ENCODE measurements at places on chromosomes 6 and 20.

GRCh38 chr20:53654932-53655624, 61.4 kb upstream of the ZNF217 start:
- no peak for DNase-seq

GRCh38 chr20:62156592-62157386, 13.2 kb downstream of the SS18L1 start:
- DNase-seq: no peak

DNA sequence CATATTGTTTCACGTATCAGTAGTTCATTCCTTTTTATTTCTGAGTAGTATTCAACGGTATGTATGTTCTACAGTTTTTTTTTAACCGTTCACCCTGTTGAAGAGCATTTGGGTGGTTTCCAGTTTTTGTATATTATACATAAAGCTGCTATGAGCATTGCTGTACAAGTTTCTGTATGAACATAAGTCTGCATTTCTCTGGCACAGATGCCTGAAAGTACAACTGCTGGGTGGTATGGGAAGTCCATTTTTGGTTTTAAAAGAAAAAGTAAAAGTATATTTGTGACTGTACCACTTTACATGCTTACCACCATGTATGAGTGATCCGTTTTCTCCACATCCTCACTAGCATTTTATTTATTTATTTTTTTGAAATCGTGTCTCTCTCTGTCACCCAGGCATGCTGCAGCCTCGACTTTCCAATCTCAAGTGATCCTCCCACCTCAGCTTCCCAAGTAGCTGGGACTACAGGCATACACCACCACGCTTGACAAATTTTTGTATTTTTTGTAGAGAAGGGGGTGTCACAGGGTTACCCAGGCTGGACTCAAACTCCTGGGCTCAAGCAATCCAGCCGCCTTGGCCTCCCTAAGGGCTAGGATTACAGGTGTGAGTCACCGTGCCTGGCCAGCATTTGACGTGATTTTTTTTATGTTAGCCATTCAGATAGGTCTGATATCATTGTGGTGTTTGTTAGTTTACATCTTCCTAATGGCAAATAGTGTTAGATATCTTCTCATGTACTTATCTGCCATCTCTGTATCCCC, 11.0 kb upstream of the SIM1 start:
- DNase-seq: no peak

DNA sequence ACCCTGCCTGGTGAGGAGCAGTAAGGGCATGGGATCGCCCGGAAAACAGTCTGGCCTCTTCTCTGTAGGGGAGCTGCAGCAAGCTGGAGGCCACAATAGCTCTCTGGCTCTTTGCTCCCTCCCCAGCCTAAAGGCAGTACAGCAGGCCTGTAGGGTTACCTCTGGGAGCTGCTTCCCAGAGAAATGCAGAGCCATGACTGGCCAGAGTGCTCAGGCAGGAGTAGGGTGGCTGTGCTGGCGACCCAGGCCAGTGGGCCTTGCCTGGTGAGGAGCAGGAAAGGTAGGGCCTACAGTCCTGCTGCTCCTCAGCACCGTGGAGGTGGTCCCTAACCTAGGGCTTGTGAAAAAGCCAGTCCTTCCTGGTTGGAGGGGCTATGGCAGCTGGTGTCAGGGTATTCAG, 129.9 kb upstream of the CHD6 start:
- DNase-seq: no peak

GRCh38 chr6:163826629-163827028, 412.1 kb downstream of the QKI start:
- no peak for DNase-seq

DNA sequence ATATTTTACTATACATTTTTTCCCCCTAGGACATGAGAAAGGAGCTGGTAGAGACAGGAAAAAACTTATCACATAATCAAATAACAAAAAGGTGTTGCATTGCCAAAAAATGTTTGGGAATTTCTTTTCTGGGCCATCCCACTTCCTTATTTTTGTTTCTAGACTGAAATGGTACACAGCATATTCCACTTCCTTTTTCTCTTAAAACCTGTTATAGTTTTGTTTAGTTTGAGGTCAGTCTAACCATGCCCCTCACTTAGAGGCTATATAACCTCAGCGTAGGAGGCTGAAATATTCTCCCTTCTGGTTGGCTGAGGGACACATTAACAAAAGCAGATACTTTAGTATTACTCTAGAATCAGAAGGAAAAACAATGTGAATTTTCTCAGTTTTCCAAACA, 323.9 kb downstream of the GJA1 start:
- DNase-seq: no peak

DNA sequence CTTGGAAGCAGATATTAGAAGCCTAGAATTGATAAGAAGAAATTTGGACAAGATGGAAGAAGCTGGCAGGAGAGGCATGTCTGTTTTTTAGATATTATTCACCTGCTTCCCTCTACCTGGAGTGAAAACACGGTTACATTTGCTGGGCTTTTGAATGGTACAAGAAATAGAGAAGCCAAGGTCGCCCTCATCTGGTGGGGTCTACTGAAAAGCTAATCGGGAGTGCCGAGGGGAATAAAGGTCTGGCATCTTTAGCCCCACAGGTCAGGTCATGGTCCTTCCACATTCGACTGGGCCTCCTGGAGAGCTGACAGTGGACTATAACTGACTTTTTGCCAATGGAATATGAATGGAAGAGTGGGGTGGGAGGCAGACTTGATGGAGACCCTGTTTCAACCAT, 4.6 kb upstream of the C2 start:
- DNase-seq: no peak

DNA sequence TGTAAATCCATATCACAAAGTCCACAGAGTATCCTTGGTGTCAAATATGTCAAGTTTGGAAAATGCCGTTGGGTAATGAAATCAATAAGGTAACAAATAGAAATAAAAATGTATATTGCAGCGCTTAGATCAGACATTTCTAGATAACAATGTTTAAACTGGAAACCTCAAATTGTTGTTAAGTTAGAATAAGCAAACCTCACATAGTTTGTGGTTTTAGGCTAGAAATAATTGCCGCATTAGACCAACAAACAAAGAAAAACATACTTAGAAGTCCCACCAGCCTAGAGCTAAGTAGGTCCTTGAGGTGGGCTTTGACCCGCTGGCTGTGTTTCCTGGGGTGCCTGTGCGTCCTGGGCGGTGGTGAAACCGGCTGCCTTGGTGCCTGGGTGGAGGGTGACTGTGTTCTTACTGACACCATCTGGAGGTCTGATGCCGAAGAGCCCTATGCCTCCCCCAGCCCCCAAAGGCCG, 71.4 kb downstream of the DACT2 start:
- no peak for DNase-seq

- no peak for DNase-seq
Observed at GRCh38 chr20:62780696-62781095, 15.6 kb upstream of the MRGBP start.

DNA sequence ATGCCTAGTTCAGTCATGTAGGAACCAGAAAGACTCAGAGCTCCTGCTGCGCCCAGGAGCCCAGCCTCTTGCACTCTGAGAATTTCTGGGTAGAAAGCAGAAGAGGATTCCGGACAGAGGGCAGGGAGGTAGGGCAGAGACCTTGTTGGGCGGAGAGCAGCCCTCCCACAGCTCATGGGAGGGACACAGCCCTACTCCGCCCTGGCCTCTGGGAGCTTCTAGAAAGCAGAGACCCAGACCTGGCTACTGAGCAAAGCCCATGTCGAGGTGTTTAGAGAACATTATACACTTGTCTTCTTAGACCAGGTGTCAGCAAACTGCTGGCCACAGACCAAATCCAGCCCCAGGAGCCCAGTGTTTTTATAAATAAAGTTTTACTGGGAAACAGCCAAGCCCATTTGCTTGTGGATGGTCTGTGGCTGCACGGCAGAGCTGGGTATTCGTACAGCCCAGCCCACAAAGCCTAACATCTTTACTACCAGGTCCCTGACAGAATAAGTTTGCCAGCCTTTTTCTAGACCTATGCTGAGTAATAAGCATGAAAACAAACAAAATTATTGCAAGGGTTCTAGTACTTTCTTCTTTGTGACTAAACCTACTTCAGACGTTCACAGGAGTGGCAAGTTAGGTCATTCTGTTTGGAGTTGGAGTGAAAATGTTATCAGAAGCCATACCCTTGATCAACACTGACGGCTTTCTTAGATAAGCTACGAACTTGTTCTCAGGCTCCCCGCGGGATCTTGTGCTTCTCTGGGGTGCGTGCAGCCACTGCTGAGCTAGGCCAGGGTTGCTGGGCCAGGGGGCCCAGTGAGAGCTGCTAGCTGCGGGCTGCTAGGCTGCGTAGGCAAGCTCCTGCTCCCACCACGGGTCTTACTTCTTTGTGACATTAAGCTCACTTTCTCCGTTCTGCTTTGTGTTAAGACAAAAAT, 235.1 kb upstream of the FOXQ1 start:
- DNase-seq: no peak

DNA sequence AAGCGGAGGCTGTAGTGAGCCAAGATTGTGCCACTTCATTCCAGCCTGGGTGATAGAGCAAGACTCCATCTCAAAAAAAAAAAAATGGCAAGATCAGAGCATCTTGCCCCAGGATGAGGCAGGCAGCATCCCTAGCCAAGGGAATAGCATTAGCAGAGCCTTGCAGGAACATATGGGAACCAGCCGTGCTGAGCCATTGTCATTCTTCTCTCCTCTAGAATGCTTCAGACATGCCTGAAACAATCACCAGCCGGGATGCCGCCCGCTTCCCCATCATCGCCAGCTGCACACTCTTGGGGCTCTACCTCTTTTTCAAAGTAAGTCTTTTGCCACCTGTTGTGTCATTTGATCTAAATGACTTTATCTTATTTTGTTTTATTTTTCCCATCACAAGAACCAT, 13.0 kb downstream of the HM13 start:
- no peak for DNase-seq

DNA sequence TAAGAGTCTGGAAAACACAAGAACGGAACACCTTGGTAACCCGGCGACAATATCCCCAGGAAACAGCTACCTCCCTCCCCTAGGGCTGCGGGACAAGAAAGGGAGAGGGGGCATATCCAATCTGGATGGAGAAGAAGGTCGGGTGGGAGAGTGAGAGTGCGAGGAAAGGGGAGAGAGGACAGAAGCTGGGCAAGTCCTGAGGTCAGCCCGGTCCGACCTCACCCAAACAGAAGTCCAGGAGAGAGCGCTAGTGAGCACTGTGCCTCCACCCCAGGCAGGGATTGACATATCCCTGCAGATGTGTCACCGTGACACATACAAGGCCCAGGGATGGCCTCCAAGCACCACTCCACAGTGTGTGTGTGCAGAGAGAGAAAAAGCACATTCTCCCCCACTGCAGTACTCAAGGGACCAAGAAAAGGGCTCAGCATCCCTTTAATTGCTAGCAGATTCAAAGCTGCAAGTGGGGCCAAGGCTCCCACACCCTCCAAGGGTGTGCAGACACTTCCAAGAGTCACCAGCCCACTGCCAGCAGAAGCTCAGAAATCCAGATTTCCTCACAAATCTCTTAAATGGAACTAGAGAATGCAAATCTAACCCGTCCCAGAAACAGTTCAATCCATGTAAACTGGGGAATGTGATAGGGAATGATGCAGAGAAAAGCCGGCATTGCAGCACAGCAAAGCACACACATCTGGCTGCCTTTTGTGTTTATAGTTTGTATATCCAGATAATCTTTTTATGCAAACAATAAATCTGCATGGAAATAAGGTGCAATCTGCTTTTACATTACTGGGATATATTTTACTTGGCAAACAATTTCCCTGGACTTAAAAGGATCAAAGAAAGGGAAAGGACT, 3.1 kb downstream of the PXDC1 start:
- DNase-seq: no peak

- peak; percentile 37 for DNase-seq
Observed at GRCh38 chr20:41984031-41984430, 365.9 kb upstream of the CHD6 start.

DNA sequence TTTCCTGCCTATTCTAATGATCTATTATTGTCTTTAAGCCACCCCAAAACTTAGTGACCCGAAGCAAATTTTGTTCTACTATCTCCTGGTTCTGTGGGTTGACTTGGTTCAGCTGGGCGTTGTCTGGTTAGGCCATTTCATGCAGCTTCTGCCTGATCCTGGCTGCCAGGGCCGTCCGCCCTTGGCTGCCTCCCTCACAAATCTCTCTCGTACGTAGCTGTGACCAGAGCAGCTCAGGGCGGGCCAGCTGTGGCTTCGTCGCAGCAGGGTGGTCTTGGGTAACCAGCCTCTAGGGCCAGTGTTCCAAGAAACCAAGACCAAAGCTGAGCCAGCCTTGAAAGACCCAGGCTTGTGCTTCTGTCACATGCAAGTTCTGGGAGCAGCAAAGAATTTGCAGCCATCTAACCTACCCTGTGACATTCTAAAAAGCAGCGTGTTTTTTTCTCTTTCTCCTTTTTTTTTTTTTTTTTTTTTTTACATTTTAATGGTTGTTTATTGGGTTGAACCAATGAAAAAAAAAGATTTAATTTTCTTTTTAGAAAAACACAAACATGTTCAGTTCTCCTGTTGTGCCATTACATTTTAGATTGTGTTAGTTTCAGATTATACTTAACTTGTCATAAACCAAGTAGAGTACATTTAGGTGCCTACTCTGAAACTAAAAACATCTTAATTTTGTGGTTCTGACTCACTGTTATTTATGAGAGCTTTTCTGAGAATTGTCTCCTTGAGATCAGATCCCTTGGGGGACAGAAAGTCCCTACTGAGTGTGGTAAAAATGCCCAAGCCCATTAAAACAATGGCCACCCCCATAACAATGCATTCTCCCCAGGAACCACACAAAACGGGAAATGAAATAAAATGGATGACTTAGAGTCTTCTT, 83.9 kb downstream of the ZDHHC14 start:
- DNase-seq: peak; percentile 67

DNA sequence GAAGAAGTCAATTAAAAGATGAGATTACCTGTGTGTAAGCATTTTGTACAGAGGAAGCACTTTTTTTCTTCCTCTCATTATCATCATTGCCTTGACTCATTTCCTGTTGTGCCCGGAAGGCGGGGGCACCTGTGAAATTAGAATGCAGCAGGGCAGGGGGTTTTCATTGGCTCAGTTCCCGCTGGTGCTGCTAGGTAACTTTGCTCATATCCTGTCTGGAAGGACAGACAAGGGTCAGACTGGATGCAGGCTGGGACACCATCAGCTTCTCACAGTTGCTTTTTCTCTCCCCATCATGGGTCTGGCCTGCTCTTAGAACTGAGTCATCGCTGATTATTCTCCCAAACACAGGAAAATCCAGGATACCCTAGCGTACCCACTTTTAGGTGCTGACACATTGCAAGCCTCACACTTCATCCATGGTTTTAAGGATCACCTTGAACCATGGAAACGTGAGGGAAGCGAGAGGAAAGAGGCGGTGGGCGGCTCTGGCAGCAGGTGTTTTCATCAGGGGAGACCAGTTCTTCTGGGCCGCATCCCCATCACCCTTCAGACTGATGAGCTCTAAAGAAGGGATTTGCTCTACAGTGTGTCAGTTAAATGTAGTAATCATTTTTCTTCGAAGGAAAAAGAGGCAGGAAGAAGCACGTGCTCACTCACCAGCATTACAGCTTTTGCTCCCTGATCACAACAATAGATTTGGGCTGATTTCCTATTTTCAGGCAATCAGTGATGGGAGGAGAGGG, 195.7 kb upstream of the SASH1 start:
- no peak for DNase-seq

GRCh38 chr6:65922049-65922448, 215.0 kb upstream of the EYS start:
- DNase-seq: no peak

GRCh38 chr6:26022132-26022472, 59.5 kb downstream of the TRIM38 start:
- no peak for DNase-seq

- DNase-seq: no peak
Observed at GRCh38 chr6:37675606-37676005, 22.1 kb downstream of the MDGA1 start.

Measured in vagina (tissue), 2 donors.